Amniotic stem cell (primary cell): ENCODE measurements at places on chromosomes 2 and 18.

- DNase-seq: no peak
Measured at GRCh38 chr18:55587418-55588110, 428 bp downstream of the TCF4 start.

DNA sequence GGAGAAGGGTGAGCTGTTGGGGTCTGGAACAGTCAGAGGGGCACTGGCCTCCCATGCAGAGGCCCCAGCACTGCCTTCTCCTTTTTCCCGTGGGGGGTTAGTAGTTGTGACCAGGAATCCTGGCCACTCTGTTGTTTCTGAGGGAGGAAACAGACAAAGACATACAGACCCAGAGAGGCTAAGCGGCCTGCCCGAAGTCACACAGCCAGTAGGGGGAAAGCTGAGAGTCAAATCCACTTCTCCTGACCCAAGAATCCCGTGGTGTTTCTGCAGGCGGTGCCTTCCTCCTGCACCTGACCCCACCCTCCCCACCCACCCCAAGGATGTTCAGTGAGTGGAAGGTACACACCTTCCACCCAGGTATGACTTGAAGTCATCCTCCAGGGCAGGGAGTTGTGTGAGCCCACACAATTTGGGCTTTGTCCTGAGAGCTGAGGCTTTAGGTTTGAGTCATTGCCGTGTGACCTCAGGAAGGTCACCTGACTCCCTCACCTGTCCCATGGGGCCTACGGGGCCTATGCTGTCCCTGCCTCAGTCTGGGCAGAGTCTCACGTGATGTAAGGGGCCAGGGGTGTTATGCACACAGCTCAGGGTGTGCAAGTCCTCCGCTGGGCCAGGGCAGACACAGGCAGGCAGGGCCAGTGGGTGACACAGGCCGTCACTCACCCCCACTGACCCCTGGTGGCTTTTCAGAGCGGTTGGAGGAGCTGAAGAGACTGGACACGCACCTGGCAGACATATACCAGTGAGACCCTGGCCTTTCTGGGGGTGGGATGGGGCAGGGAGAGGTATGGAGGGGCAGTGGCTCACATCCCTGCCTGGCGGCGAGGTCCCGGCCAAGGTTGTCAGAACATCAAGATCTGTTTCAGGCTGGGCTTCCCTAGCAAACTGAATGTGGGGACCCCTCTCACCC lies 5.0 kb downstream of the NT5DC4 start:
- DNase-seq: no peak

- no peak for DNase-seq
Measured at GRCh38 chr18:56278421-56279003, 359.9 kb downstream of the TXNL1 start.

- DNase-seq: no peak
Measured at GRCh38 chr2:108813732-108814131, 27.2 kb downstream of the CCDC138 start.

GRCh38 chr18:66328296-66328878 lies 275.5 kb downstream of the CDH19 start:
- no peak for DNase-seq

- no peak for DNase-seq
Measured at GRCh38 chr2:47008381-47009252, 93.0 kb upstream of the MCFD2 start.

- no peak for DNase-seq
Measured at GRCh38 chr2:137467246-137467862, 496.9 kb upstream of the HNMT start.

GRCh38 chr18:58535340-58536201 lies 93.3 kb downstream of the ALPK2 start:
- DNase-seq: no peak

- DNase-seq: no peak
Measured at GRCh38 chr2:68839260-68839833, 31.9 kb downstream of the BMP10 start.

- DNase-seq: no peak
Measured at GRCh38 chr18:7535436-7536205, 31.5 kb upstream of the PTPRM start.

DNA sequence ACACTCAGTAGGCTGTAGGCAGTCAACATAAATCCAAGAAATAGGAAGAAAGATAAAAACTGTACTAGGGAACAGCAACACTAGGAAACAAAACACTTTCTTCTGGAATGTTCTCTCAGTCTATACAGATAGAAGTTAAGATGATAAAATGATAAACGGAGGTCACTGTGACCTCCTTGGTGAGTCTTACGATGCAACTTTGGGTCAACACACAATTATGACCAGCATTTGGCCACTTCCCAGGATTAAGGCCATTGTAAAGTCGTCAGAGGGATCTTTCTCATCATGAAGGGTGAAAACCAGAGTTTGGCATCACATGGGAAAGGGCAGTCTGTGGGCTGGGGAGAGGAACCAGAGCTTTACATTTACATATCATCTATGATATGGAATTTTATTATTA lies 33.4 kb downstream of the LAMA3 start:
- DNase-seq: no peak

GRCh38 chr2:230905448-230906421 lies 19.3 kb downstream of the GPR55 start:
- no peak for DNase-seq

DNA sequence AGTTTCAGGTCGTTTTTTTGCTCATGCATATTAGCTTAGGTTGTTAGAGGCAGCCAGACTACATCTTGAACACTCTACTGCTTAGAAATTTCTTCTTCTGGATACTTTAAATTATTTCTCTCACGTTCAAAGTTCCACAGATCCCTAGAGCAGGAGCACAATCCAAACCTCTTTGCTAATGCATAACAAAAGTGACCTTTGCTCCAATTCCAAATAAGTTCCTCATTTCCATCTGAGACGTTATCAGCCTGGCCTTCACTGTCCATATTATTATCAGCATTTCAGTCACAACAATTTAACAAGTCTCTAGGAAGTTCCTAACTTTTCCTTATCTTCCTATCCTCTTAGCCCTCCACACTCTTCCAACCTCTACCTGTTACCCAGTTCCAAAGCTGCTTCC lies 50.4 kb upstream of the ERMN start:
- no peak for DNase-seq

GRCh38 chr2:176575237-176575744 lies 306.0 kb downstream of the MTX2 start:
- no peak for DNase-seq

DNA sequence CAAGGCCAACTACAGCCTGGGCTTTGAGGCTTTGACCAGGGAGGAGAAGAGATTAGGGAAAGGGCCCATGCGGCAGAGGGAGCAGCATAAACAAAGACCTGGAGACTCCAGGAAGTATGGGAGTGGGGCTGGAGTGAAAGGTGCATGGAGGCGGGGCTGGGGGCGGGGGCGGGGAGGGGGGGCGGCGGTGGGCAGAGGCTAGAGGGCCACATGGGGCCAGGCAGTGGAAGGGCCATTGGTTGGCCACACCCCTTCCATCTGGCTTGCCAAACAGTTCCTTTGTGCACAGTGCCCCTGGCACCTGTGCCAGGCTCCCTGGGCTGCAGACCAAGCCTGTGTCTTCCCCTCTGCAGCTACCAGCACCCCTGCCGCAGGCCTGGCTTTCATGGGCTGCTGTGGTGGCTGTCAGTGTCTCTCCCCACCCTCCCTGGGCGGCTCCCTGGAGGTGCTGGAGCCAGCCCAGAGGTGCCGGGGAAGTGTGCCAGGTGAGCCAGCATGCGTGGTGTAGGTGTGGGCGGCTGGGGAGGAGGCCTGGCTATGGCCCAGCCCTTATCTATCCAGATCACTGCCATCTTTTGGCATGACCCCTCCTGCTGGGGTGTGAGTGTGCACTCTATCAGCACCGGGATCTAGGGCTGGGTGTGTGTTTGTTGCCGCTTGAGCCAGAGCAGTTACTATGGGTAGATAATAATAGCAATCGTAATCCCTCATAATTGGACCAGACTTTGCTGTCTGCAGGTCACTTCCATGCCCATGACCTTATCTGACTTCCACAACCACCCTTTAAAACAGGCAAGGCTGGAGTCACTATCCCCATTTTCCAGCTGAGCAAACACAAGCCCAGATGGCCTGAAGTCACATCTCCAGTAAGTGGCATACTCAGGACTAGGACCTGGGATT lies 30.5 kb downstream of the DNMT3A start:
- no peak for DNase-seq

GRCh38 chr2:45888167-45888566 lies 236.7 kb downstream of the PRKCE start:
- DNase-seq: no peak

- DNase-seq: no peak
Measured at GRCh38 chr2:3604991-3605961, 10.4 kb downstream of the COLEC11 start.

- DNase-seq: no peak
Measured at GRCh38 chr18:48700446-48700845, 161.6 kb downstream of the CTIF start.

DNA sequence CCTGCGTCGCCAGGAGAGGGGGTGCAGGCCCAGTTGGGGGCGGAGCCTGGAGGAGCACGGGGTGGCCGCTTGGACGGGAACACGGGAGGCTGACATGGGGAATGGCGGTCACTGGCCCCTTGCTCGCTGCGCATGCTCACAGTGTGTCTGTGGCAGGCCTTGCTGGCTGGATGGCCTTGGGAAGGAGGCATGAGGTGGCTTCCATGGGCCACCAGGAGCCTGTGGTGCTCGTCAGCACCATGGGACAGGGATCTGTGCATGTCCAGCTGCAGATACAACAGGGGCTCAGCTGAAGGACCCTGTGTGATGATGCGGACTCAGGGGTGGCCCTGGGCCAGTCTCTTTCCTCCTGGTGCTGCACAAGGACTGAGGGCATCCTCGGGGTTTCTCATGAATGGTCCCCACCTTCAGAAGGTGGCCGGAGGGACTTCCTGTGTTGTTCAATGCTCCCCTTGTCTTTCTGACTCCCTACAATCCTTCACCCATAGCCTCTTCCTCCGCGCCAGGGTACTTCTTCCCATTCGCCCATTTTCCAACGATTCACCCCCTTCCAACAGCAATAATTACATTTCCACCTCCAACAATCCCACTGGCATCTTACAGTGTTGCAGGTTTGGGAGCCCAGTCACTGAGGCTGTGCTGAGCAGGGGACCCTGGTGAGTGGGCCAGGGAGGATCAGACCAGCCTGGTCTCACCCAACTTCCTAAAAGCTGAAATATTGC lies 3.4 kb upstream of the SP140L start:
- no peak for DNase-seq

GRCh38 chr2:68171146-68171545 lies 13.5 kb downstream of the PNO1 start:
- no peak for DNase-seq

- DNase-seq: no peak
Measured at GRCh38 chr2:215105607-215106354, 32.6 kb downstream of the ABCA12 start.

DNA sequence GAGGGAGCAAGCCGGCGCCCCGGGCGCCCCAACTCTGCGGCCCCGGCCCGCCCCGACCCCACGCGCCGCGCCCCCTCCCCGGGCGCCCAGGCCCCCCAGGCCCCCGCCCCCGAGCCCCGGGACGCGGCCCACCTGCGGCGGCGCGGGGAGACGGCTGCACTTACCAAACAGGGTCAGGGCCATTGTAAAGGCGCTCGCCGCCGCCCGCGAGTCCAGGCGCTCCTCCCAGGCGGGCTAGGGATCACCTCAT lies 526 bp downstream of the CHN1 start:
- no peak for DNase-seq

DNA sequence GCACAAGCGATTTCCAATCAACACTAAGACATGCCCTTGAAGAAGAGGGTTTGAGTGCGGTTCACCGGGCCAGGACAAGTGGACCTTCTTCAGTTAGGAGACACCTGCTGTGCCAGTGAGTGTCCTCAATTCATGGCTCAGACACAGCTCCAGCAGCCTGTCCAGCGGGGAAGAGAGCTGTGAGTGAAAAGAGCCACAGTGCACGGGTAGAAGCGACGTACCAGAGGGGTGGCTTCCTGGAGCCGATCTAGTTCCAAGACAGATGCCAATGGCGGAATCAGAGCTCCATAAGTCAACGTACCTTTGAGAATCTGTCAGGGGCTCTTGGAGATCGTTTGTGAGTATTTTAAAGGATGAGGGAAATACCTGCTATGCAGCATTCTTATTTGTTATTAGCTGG lies 119.9 kb upstream of the SALL3 start:
- no peak for DNase-seq

DNA sequence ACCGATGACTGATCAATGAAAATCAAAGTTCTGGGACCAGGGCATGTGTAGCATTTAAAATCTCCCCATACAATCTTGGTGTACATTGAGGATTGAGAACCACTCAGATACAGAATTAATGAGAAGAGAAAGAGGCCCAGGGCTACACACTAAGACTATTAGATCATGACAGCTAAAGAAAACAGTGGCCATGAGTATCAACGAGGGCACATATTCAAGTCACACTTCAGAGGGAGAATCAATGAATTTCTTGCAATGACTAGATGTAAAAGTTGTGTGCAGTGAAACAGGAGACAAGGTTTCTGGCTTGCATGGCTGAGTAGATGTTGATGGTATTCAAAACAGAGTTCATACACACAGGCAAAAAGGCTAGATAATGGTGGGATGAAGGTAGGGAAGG lies 29.1 kb downstream of the METTL8 start:
- DNase-seq: no peak

DNA sequence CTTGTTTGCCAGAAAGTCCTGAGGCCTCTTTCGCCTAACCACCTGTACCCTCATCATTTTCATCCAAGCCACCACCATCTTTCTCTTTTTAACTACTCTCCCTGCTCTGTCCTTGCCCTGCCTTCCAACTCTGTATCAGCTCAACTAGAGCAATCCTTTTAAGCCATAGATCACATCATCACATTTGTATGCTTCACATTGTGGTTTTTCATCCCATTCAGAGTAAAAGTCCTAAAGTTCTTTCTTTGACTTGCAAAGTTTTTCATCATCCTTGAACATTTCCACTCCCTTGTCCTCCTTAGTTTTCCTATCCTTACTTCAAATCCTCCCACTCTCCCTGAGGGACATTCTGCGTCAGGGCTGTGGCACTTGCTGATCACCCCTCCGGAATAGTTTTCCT lies 73.9 kb downstream of the SLC39A10 start:
- DNase-seq: no peak

DNA sequence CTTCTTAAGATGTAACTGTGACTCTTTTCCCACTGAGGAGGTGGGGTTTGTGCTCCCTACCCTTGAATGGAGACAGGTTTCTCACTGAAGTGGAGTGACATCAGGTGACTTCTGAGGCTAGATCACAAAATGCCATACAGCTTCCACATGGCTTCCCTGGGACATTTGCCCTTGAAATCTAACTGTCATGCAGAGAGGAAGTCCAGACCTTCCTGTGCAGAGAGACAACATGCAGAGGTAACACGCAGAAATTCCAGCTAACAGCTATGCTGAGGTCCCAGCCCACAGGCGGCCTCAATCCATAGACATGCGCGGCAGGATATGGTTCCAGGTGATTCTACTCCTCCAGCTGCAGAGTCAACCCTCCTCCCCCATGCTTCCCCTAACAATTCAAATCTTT lies 119.0 kb downstream of the TRIB2 start:
- no peak for DNase-seq
